Activated CD4-positive, alpha-beta T cell treated with anti-CD3 and anti-CD28 coated beads for 4 hours (primary cell): ENCODE measurements at places on chromosomes 13 and 19.

DNA sequence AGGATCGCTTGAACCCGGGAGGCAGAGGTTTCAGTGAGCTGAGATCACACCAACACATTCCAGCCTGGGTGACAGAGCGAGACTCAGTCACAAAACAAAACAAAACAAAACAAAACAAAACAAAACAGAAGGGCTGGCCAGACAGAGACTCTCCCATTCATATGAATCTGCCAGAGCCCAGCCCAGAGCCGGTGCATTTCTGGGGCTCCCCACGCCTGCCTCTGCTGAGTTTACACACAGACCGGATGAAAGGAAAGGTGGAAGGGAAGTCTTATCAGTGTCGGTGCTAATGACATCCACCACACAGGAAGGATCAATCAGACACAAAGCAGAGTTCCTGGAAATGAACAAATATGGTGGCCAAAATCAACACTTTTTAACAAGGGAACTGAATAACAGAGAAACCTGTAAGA is 6.8 kb downstream of the TRAPPC6A start:
- DNase-seq: peak; percentile 33

- DNase-seq: no peak
These were observed 341.4 kb downstream of the PCDH9 start for GRCh38 chr13:66888698-66889097.

DNA sequence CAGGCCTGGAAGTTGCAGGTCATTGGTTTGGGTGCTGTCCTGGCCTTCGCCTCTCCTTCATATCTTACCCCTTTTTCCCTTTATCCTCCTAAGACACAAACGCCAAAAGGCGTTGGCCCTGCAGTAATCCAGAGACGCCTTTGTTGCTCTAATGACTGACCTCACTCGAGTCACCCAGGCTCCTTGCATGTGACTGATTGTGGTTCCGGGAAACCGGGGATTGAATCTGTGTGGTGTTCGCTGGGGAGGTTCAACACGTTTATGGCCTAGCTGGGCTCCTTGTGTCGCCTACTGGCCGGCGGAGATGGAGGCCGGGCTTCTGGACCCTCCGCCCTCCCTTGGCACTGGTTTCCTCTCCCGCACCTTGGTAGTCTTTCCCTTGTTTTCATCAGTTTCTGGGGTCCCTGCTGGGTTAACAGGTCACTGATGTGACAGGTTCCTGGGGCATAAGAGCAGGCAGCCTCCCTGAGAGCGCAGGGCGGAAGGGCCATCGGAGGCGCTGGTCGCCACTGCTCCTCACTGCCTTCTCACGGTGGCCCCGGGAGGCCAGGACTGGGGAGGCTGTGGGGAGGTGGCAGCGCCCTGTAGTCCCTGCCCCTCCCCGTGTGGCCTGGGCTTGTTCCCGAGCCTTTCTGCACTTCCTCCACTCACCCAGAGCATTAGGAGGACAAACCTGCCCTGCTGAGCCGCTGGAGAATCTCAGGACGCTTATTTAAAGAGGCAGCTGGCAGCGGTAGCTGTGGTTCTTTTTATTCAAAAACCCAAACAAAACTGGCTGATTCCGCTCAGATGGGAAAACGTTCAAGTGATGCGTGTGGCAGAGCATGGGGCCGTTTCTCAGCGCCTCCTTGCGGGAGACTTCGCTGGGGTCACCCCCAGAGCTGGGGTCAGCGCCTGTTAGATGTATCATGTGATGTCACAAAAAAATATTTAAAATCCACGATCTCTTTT is 18.1 kb upstream of the NDUFS7 start:
- no peak for DNase-seq

DNA sequence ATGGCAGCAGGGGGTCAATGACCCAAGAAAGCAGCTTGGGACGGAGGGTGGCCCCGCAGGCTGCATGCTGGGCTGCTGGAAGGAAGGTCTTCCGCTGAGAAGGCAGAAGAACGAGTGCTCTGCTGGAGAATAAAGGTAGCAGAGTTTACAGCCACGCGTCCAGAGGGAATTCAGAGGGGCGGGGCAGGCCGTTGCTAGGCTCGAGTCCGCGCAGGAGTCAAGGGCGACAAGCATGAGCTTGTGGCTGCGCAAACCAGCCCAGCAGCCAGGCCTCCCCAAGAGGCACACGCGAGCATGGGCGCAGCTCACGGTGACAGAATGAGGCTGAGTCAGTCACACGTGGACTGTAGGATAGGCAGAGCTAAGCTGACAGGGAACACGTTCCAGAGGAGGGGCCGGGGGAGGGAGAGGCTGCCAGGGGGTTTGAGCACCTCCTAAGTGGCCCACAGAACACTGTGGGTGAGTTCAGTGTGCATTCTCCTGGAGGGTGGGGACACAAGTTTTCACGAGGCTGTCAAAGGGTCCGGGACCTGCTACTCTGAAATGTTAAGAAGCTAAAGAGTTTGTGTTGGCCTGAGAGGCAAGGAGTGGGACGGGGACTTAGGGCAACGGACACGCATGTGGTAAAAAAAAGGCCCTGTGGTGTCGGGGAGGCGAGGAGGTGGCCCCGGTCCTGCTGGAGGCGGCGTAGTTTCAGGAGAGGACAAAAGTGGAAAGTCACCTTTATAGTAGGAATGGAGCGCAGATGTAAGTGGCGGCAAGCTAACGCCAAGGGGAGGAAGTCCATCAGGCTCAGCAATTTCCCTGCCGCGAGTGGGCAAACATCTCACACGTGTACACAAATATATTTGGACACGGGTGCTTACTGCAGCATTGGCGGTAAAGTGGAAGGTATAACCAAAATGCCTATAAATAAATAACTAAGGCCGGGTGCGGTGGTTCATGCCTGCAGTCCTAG is 17.7 kb downstream of the RFX2 start:
- DNase-seq: no peak

DNA sequence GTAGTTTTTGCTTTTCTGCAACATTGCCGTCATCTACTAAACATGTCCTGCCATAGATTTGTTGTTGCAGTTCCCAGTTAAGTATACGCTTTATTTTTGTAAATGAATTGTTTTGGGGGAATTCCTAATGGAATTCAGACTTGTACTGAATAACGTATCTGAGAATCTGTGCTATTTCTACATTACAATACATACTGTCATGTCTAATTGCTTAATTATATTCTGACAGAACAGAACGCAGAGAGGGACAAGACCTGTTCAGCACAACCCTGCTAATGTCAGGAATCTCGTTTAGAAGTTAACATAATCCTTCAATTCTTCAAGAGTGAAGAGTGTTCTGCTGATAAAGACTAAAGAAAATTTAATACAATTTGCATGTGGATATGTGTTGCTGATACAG is 861.1 kb upstream of the KLHL1 start:
- no peak for DNase-seq

GRCh38 chr13:109361562-109362289 is 424.7 kb downstream of the IRS2 start:
- DNase-seq: no peak

DNA sequence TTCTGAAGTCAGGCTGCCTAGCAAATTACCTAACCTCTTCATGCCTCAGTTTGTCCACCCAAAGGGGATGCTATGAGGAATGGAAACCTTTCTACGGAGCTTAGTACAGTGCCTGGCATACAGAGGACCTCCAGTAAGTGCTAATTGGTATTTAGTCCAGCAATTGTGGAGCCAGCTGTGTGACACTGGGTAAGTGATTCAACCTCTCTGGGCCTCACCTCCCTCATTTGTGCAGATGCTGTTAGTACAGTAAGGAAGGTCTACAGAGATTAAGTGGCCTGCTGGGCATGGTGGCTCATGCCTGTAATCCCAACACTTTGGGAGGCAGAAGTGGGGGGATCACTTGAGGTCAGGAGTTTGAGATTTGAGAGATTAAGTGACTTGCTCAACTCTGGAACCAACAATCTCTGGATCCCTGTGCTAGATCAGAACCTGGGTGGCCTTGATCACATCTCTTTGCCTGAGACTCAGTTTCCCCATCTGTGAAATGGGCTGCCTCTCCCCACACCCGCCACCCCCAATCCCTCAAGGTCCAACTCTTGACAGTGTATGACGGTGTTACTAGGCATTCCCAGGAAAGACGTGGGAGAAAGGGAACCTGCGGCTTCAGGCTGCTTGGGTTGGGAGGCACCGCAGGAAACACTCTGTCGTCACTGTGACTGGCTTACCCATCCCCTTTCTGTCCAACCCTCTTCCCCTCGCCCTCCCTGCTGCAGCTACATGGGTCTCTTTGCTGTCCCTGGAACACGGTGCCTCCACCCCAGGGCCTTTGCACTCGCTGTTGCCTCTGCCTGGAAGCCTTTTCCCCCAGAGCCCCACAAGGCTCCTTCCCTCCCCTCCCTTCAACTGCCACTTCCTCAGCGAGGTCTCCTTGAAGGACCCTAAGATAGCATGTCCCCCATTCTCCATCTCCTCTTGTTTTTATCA is 18.3 kb downstream of the PRKD2 start:
- no peak for DNase-seq

DNA sequence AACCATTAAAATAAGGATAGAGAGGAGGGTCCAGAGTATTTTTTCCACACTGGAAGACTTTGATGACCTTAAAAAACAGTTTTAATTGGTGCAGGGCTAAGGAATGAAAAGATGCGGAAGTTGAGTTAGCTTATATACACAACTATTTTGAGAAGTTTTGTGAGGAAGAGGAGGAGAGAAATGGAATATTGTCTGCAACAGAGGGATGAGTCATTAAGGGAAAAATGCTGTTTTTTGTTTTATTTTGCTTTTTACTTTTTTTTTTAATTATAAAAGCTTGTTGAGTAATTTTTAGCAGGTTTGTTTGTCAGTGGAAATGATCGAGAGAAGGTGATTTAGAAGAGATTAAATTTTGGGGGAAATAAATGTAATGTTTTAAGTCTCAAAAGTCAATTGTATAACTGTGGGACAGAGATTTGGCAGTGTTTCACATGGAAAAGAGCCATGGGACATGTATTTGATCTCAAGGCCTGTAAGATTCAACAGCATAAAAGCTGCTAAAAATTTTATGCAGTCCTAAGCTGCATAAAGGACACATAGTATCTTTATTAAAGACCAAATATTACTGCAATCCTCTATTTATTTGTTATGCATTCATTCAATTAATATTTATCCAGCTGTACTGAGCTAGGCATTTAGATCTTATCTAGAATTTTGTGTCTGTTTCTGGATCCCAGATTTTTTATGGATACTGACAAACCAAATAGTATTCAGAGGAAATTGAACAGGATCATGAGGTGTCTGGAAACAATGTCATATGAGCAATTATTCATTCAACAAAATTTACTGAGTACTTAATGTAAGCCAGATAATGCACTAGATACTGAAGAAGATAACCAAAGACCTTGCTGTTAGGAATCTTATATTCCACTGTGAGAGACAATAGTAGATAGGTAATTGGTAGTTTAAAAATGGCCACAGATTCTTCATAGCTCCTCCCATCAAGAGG is 72.7 kb downstream of the DNAJC15 start:
- DNase-seq: no peak

GRCh38 chr13:73171926-73172325 is 113.1 kb downstream of the KLF5 start:
- DNase-seq: no peak

DNA sequence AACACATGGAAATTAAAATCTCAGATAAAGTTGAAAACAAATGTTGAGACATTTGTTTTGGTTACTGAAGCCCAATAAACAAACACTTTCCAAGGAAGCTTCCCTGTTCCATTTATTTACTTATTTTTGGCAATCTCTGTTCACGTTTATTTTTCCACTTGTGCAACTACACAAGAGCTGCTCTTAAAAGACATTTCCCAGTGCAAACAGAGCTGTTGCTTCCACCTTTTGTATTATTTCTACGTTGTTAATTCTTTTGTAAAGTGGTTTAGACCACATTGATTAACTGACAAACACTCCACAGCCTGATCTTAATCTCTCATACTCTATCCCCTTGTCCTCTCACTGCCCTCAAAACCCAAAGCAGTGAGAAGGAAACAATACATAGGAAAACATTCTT is 757.6 kb downstream of the LIG4 start:
- no peak for DNase-seq

DNA sequence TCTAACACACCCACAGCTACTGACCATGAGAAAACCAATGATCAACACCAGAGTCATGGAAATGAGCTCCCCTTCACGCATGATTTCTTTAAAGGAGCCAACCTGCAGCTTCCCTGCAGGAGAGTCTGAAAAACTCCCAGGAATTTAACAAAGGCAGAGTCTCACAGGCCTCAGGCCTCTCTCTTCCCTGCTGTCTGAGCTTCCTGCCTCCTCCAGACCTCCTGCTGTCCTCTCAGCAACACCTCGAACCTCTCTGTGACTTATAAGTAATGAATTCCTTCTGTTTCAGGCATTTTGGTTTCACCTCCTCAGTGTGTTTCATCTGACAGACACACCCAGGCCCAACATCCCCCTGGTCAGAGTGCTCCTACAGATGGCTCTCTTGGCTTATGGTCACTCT is 1044.4 kb downstream of the UQCRFS1 start:
- no peak for DNase-seq

GRCh38 chr13:31114641-31115040 is 47.1 kb downstream of the HSPH1 start:
- DNase-seq: no peak

- no peak for DNase-seq
These were observed 26.5 kb downstream of the ZNF607 start for GRCh38 chr19:37692956-37693620.

DNA sequence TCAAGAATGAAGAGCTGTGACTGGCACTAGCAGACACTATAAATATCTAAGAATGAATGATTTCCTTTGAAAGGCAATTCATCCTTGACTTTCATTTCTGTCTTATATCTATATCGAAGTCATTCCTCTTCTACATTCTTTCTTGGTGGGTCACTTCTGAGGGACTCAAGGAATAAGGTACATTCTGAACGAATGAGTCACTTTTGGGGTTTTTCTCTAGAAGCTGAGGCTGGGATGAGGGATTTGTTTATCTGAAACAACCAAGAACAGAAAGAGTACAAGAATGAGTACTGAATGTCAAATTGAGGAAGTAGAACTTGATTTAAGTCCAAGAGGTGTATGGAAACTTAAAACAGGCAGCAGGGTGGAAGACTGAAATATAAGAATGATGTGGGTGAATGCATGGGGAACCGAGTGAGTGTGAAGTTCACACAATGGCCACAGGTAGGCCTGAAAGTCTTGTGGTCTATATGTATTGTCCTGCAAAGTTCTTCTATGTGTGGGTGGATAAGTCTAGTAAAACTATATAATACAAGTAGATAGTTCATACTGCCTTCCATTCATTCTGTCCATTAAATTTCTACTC is 343.9 kb downstream of the OXGR1 start:
- DNase-seq: no peak

- DNase-seq: no peak
These were observed 9.9 kb upstream of the PLA2G4C start for GRCh38 chr19:48120505-48120904.
